ENCODE measurements at places on chromosomes 3 and 15.

GRCh38 chr3:107633327-107634098 lies 110.8 kb downstream of the BBX start:
- DNase-seq = no peak

- peak; percentile 69 for DNase-seq
Measured at GRCh38 chr3:118884748-118885206, 149.9 kb downstream of the IGSF11 start.

DNA sequence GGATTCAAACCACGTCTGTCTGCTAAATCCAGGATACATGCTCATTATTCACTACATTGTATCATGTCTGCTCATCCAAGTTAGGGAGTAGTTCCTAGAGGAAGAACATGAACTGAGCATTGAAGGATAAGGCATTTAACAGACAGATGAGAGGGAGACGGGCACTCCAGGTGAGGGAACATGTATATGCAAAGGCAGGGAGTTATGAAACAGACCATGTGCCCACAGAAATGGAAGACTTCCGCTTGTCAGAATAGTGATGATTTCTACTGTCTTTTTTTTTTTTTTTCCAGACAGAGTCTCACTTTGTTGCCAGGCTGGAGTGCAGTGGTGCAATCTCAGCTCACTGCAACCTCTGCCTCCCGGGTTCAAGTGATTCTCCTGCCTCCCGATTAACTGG lies 5.0 kb upstream of the NDUFAF1 start:
- no peak for DNase-seq

DNA sequence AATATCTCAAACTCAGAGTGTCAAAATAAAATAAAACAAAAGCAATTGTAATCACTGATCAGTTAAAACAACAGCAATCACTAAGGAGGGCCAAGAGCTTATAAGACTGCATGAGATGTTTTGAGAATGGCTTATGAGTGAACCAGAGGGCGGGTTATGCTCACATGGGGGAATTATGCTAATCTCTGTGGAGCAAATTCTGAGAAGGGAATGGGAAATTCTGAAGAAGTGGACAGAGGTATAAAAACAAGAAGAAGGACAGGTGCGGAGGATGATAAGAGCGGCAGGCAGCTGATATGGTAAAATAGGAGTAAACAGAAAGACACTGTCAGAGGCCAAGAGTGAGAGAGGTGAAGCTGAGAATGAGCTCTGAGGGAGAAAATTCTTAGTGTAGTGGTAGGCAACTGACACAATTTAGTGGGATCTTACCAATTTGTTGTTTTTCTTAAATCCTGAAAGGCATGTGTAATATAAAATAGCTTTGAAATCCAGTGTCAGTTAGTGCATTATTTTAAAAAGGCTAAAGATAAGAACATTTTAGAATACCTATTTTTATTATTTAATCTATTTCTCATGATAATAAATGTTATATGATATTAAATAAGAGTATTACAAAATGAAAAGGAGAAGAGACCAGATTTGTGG lies 133.8 kb downstream of the SPATA16 start:
- DNase-seq = no peak

GRCh38 chr15:33262306-33262705 lies 48.5 kb upstream of the RYR3 start:
- no peak for DNase-seq

DNA sequence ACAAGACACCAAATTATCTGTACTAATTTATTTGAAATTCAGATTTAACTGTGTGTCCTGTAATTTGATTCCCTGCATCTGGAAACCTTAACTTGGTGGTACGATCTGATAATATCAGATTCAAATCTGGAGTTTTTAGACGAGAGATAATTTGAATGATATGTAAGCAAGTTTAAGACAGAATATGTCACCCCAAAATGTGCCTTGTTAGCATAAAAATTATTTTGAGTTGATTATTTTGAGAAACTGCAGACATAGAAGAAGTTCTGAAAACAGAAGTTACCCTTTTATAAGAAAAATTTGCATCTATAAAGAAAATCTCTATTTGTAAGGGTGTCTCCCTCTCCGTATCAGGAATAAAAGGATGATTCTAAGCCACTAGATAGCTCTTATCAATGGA lies 1202.8 kb downstream of the ROBO2 start:
- DNase-seq = no peak

- no peak for DNase-seq
Measured at GRCh38 chr3:197008436-197009209, 21.0 kb downstream of the MELTF start.

GRCh38 chr3:111859974-111860859 lies 1.2 kb downstream of the PHLDB2 start:
- DNase-seq = peak; percentile 89

- peak; percentile 54 for DNase-seq
Measured at GRCh38 chr3:52190294-52191074, 7.5 kb upstream of the ALAS1 start.

- no peak for DNase-seq
Measured at GRCh38 chr15:32898414-32898813, 180.6 kb downstream of the GREM1 start.

- DNase-seq = no peak
Measured at GRCh38 chr3:43001556-43002121, 22.5 kb downstream of the GASK1A start.

DNA sequence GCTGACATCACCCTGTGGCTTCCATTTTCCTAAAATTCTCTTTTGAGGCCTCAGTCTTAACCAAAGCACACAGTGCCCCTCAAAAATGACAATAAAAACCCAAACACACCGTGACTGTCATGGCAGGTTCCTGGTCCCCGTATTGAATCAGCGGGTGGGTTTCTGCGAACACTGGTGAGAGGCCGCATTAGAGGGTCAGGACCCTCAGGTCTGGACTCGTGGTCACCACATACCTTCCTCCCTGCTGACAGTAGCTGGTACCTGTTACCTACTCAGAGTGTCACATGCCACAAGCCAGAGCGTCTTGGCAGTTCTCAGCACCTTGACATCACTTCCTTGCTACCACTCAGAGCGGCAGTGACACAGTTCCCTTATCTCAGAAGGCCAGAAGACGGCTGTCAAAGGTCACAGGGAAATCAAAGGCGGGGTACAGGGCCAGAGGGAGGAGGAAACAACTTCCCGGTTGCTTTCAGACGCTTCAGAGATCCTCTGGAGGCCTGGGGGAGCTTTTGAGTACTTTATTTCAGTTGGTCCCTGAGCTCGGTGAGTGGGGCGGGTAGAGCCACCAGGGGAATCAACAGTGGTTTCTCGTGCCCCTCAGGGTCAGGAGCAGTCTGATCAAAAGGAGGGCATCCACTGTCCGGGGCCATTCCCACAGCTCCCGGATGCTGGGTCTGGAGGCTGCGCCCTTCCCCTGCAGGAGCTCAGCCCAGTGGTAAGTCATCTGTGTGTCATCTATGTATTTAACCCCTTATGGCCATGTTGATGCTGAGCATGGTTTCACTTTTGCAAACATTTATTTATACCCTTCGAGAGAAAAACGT lies at the start of the genes CCR5AS and CCRL2:
CCR5AS (minus strand) TSS at position 279 of the 824 bp plus-strand sequence.
CCRL2 (plus strand) TSS at position 472 of the 824 bp plus-strand sequence. CDS start 821 bp downstream, outside the sequence.
- DNase-seq = no peak

GRCh38 chr3:184186184-184186901 lies at the start of gene ABCF3:
Gene ABCF3 (plus strand): TSS chr3:184186199. CDS start chr3:184186208, 9 bp downstream.
- DNase-seq = no peak

- DNase-seq = no peak
Measured at GRCh38 chr3:186004209-186004608, 66.4 kb upstream of the TRA2B start.

GRCh38 chr3:13867732-13868131 lies 12.1 kb downstream of the WNT7A start:
- no peak for DNase-seq

GRCh38 chr3:123075359-123075758 lies 8.5 kb downstream of the PDIA5 start:
- DNase-seq = no peak

GRCh38 chr15:23548071-23548470 lies 17.4 kb upstream of the MKRN3 start:
- no peak for DNase-seq

DNA sequence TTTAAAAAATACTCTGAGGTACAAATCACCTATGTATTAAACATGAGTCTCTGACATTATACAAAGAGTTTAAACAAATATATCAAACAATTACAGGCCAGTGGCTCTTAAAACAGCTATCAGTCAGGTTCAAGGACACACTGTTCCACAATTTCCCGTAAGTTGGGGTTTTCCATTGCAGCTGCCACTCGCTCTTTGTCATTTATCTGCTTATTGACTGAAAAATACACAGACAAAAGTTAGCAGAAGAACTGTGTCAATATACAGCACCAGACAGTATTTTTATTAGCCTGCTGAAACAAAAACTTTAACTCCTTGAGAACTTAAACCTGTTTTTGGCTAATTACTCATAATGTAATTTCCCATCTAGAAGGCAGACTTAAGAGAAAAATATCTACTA lies 20.8 kb downstream of the CIAO2A start:
- DNase-seq = no peak

DNA sequence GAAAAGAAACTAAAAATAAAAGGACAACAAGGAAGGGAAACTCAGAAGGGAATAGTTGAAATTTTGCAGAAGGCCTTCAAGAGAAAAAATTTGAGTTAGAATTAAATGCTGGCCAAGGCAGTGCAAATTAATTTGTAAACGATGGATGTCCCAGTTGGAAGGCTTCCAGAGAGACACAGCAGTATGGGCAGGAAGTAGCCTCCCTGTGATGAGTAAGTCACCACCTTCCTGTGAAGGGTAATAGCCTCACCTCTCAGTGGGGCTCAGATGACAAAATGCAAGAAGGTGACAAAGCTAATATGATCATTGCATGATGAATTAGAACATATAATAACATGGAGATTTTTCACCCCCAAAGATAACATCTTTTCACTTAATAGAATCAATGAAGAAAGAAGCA lies 27.3 kb upstream of the TMCO5A start:
- DNase-seq = no peak

- DNase-seq = peak; percentile 55
Measured at GRCh38 chr3:129594409-129594808, 12.1 kb downstream of the PLXND1 start.

GRCh38 chr3:12194209-12194608 lies 35.5 kb upstream of the TIMP4 start:
- no peak for DNase-seq

DNA sequence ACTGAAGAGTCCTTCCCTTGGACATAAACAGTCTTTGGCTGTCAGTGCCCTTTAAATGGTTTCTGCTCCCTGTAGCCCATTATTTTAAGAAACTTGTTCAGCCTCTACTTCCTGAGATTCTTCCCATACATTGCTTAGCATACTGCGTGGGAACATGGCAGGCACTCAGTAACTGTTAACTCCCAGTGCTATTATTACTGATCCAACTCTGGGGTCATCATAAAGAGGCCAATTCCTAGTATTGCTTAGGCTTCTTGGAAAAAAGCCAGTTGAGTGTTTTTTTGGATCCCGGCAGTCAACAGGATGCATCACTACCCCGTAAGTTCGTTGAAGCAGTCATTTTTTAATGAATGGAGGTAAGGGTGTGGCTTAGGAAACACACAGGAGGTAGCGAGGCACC lies 206.2 kb upstream of the ADAMTS9 start:
- peak; percentile 46 for DNase-seq

Measured in right hindlimb (tissue), 1 donor.